ENCODE measurements at places on chromosomes 1 and 21.
A peak's percentile ranks its signal among the peaks of the same experiment; 100 is the strongest.

DNA sequence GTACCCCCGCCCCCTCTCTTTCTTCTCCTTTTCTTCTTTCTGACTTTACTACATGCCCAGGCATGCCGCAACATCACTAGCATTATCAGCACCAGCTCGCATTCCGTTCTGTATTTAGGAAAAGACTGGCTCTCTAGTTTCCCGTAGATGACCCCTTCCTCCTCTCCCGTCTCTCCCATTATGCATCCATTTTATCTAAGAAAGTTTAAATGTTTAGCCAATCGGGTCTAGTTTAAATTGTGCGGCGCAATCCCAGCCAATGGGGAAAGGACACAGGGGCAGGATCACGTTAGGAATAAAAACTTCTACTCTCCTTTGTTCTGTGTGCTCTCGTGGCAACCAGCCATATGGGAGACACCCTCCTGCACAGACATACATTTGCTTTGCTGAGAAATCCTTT, 2.3 kb upstream of the KRTAP10-7 start:
- DNase-seq = no peak

GRCh38 chr1:114320586-114320985, 166.9 kb upstream of the SYT6 start:
- no peak for DNase-seq

DNA sequence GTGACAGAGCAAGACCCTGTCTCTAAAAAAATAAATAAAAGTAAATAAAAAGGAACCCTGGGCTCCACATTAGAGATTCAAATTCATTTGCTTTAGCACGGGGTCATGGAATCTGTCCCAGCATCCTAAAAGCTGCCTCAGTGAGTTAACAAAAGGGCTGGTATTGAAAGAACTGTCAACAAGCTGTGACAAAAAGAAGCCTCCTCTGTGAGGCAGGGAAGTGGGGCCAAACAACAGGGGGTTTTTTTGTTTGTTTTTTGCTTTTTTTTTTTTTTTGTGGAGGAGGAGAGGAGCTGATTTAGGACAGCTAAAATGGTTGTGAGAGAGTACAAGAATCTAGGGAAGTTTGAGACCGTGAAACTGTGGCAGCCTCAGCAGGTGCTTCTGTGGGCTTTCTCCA, 115.7 kb downstream of the LIPI start:
- no peak for DNase-seq

DNA sequence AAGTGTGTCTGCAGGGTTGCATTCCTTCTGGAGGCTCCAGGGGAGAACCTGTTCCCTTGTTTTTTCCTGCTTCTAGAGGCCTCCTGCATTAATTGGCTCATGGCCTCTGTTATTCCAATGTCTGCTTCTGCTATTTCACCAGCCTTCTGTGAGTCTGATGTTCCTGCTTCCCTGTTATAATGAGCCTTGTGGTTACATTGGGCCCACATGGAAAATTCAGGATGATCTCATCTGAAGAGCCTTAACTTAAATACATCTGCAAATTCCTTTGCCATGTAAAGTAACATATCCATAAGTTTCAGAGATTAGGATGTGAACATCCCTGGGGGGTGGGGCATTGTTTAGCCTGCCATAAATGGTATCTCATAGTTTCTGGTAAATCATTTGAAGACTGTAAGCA, 181.1 kb downstream of the RWDD3 start:
- DNase-seq = no peak

DNA sequence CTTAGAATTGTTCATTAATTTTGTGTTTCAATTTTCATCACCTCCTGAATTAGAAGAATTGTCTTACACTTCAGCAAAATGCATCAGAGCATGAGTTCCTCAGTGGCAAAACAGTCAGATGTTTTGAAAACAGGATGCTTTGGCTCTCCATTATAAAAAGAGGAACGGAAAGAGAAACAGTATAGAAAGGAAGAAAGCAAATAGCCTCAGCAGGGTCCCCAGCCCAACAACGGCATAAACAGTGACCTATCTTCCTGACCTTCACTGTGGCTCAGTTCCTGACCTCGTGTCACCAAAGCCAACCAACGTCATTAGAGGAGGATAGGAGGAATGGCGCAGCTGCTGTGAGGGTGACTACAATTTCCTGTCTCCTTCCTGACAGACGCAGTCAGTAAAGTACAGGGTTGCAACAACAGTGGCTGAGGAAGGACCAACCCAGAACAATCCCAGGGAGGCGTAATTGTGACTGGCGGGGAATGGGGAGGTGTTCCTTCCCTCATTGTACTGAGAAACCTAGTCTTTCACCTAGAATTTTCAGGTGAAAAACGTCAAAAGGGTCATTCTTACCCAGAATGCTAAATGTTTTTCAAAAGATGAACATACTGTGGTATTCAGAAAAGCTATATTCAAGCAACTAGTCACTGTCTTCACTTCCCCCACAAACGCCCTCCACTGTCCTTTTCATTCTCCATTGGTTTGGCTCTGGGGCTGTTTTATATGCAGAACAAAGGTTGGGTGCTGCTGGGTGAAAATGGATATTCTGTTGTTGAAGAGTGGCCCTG, 197.9 kb upstream of the SGIP1 start:
- peak; percentile 43 for DNase-seq

- DNase-seq = no peak
These were observed 613.5 kb downstream of the MATN1 start for GRCh38 chr1:30109853-30110252.

DNA sequence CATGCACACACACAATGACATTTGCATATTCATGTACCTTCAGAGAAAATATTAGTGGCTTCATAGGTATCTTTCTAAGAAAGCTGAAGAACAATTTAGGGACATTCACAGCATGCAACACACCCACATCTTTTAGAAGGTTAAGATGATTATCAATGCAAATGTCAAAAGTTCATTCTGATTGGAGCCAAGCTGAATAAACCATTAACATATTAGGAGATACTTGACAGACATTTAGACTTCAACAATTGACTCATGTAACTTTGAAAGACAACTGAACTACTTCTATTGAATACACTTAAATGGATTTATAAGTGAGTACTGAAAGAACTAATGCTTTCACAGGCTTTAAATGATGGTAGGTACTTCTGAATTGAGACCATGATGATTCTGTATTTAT, 111.1 kb downstream of the LHX8 start:
- no peak for DNase-seq

Measured in stimulated activated CD4-positive, alpha-beta T cell treated with anti-CD3 and anti-CD28 coated beads, Interleukin-4, amount 100 ng/mL, for 1 hour (primary cell).